Activated CD4-positive, alpha-beta T cell treated with anti-CD3 and anti-CD28 coated beads, Interleukin-2, amount 10 ng/mL, durations not matched to agents 7 days and 5 days (primary cell): ENCODE measurements at places on chromosomes 12 and 14. TPM values are rescaled to one million over a fixed set of nuclear protein-coding genes. Genes with fewer than 3 reads are reported as not detected.

The FOXA1 gene
- total RNA-seq, result not detected

The NOVA1 gene
- not detected for total RNA-seq

The SLCO1C1 gene
- total RNA-seq, result not detected

The CLEC4D gene
- total RNA-seq, result not detected

The RPS6KL1 gene
- 4.5 TPM for total RNA-seq
